ENCODE measurements at places on chromosomes 3 and 15.

- DNase-seq: no peak
Observed at GRCh38 chr3:50605901-50606326, 5.7 kb downstream of the CISH start.

- no peak for DNase-seq
Observed at GRCh38 chr3:170689296-170689829, 103.5 kb upstream of the SLC7A14 start.

GRCh38 chr3:123126031-123126430 is 59.2 kb downstream of the PDIA5 start:
- no peak for DNase-seq

GRCh38 chr3:186261638-186262037 is 100.4 kb downstream of the DGKG start:
- no peak for DNase-seq

- DNase-seq: no peak
Observed at GRCh38 chr3:32492684-32493436, 9.8 kb downstream of the CMTM6 start.

- DNase-seq: peak; percentile 40
Observed at GRCh38 chr15:82709421-82710207, at the start of gene AP3B2. TSS of gene AP3B2 (minus strand) at chr15:82709875. CDS start at chr15:82709706, 169 bp downstream.

DNA sequence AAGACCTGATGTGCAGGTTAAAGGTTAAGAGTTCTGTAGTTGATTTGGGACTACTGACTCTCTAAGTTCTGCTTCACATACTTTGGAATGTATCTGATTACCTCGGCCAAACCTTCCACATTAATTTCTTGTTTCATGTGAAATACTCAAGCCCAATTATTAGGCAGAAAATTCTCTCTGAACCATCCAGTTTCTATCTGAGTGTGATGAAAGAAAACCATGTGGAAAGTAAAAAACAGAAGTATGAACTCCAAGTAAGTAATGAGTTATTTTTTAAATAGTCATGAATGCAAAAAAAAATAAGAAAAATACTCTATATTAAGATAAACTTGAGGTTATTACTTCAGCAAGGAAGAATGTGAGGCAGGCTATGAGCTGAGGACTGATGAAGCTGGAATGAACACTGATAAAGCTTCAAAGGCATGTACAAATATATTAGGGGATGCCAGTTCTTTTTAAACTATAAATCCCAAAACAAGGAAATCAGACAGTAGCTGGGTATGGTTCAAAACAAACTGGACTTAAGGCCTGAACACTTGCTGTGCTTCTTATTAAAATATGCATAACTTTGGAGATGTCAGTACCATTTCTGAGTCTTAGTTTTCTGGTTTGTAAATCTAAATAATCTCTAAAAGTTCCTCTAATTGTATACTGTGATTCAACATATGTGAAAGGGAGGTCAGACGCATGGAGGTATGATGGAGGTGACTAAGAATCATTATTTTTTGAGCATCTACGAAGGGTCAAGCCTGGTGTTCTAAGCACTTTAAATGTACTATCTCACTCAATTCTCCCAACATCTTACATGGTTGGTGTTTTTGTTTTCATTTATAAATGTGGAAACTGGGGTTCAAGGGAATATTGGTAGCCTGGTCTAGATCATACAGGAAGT is 59.6 kb downstream of the COL6A6 start:
- no peak for DNase-seq

DNA sequence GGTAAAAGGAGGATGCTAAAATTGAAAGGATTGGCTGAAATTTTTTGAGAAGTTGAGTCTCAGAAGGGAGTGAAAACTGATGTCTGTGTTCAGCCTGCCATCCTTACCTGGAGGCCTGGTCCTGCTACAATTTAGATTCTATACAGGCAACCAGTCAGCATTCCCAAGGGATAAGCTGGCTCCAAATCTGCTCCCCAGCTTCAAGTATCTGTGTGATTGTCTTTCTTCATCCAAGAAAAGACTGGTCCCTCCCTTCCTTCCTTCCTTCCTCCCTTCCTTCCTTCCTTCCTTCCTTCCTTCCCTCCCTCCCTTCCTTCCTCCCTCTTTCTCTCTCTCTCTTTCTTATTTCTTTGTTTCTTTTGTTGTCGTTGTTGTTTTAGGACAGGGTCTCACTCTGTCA is 24.7 kb upstream of the UMPS start:
- no peak for DNase-seq

DNA sequence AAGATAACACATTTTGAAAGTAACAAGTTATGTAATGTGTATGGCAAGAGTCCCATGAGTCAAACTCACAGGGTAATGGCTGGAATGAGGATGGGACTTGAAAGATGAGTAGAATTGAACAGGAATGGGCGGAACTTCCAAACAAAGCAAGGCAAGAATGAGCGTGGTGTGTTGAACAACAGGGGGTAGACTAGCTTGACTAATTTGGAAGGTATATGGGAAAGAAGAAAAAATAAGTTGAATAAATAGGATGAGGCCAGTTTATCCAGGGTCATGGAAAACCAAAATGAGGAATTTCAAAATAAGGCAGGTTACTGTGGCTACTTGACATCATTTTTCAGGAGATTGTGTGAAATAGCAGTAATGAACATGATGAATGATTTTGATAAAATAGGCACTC is 2.5 kb upstream of the DPH6 start:
- no peak for DNase-seq

- no peak for DNase-seq
Observed at GRCh38 chr3:171293142-171293782, 166.9 kb downstream of the TNIK start.

- no peak for DNase-seq
Observed at GRCh38 chr3:14818804-14819500, at the start of gene FGD5. TSS of gene FGD5 (plus strand) at chr3:14818962. CDS start at chr3:14819072, 110 bp downstream.

GRCh38 chr3:138472141-138472825 is 37.9 kb downstream of the ESYT3 start:
- no peak for DNase-seq

DNA sequence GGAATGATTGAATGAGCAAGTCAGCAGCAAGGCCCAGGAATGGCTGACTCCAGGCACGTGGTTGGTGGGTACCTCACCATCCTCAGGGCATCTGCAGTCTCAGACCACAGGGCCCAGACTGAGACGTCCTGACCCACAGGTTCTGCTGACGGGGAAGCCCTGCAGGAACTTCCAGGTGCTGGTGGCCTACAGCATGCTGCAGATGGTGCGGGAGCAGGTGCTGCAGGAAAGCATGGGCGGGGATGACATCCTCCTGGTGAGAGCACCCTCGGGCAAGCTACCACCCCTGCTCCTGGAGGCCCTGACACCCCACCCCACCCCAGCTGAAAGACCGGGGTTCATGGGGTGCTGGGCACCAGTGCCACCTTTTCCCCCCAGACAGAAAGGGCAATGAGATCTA is 14.1 kb downstream of the TBC1D21 start:
- DNase-seq: no peak

DNA sequence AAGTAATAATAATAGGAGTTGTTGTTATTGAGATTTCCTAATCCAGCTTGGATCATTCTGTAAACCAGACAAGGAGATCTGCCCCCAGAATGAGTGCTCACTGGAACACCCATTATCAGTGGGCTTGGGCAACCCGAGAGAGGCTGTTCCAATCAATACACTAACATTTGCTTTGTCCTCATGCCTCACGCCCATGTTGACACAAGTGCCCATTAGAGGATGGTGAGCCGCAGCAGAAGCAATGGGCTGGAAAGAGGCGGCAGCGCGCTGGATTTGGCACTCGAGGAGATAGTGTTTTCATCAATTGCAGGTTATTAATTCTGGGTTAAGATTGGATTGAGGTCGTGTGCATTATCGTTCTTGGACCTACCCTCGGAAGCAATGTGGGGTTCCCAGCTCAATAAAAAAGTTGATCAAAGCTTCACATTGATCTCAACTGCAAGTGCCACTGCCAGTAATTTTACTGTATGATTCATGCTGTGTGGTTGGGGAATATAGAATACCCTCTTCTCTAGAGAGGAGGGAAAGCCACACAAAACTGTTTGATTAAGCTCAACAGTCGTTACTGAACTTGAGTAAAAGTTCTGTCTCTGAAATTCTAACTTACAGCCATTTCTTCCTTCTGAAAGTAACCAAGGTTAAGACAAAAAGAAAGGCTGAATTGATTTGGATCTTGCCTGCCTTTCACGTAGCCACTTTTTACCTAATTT is 15.7 kb downstream of the LYZL4 start:
- DNase-seq: no peak

GRCh38 chr3:45781841-45782240 is 14.5 kb downstream of the SLC6A20 start:
- DNase-seq: no peak

- no peak for DNase-seq
Observed at GRCh38 chr3:17850448-17850847, 108.0 kb upstream of the TBC1D5 start.

DNA sequence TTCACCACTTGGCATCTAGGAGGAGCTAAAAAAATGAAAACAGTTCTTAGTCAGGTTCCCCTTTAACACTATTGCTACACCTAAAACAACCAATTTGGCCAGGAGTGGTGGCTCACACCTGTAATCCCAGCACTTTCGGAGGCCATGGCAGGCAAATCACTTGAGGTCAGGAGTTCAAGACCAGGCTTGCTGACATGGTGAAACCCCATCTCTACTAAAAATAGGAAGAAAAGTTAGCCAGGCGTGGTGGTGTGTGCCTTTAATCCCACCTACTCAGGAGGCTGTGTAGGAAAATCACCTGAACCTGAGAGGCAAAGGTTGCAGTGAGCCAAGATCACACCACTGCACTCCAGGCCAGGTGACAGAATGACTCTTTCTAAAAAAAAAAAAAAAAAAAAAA is 124.1 kb downstream of the DGKG start:
- DNase-seq: no peak

DNA sequence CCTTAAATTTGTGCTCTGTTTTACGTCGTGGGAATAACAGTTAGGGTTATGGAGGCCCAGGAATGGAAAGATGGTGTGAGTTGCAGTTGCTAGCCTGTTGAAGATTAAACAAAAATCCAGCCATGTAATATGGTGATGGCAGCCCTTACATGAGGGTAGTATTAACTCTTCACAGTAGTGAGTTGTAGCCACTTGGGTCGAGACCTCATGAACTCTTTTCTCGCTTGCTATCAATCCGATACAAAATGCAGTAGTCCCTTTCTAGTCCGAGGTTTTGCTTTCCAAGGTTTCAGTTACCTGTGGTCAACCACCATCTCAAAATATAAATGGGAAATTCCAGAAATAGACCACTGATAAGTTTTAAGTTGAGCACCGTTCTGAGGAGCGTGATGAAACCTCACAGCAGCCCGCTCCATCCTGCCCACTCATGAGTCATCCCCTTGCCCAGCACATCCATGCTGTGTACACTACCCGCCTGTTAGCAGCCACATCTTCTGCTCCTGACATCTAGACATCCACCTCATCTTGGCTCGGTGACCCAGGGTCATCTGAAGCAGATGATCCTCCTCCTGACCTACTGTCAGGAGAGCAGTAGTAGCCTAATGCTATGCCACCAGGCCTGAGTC is 177.9 kb downstream of the CDIN1 start:
- DNase-seq: no peak

DNA sequence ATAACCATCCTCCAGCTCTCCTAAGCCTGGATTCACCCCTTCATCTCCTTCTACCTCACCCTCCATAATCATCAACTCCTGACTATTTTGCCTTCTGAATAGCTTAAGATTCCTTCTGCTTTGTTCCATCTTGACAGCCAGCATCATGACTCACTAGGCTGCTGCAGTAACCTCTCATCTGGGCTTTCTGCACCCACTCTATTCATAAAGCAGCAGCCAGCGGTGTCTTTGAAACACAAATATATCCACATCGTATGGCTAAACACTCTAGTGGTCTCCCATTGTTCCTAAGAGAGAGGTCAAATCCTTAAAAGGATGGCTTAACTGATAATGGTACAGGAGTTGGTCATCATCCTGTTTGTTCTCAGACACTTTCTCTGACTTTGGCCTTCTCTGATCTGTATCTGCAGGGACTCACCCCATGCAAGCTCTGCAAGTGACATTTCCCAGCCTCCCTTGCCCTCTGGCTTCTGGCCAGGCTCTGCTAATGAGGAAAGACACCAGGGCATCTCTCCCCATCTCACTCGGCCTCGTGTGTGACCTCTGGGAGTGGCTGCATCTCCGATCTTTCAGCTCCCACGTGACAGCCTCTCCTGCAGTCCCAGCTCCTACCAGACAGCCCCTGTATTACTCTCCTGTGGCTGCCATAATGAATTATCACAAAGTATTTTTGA is 6.2 kb downstream of the GRK7 start:
- DNase-seq: no peak

GRCh38 chr3:127175272-127175671 is 17.7 kb upstream of the PRR23E start:
- no peak for DNase-seq

GRCh38 chr3:31530039-31530959 is 2.4 kb upstream of the STT3B start:
- DNase-seq: no peak

DNA sequence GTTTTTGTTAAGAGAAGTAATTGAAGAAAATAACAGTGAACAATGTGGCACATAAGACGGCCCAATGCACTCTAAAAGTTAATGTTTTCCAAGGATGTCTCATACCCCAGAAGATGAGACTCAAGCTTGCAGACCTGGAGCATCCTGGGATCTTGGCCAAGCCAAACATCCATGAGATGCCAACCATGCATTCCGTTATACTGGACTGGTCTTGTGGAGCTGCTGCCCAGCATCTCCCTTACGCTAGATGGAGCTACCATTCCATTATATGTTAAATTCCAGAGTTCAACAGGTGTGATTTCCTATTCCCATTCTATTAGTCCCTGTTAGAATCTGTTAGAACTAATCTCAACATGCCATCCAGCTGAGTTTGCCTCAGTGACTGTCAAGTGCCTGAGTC is 181.8 kb downstream of the PDCD6IP start:
- DNase-seq: no peak

DNA sequence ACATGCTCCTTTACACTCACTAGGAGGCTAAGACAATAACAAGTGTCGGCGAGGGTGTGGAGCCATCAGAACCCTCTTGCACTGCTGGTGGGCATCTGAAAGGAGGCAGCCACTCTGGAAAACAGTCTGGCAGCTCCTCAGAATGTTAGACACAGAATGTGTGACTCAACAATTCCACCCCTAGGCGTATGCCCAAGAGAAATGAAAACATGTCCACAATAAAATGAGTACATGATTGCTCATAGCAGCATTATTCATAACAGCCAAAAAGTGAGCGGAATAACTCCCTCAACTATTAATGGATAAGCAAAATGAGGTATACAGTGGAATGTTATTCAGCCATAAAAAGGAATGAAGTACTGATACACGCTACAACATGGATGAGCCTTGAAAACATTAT is 57.8 kb downstream of the WNT7A start:
- DNase-seq: no peak

GRCh38 chr15:75682181-75683135 is 30.2 kb downstream of the CSPG4 start:
- DNase-seq: no peak

- DNase-seq: no peak
Observed at GRCh38 chr3:172115787-172116186, 76.4 kb downstream of the FNDC3B start.

DNA sequence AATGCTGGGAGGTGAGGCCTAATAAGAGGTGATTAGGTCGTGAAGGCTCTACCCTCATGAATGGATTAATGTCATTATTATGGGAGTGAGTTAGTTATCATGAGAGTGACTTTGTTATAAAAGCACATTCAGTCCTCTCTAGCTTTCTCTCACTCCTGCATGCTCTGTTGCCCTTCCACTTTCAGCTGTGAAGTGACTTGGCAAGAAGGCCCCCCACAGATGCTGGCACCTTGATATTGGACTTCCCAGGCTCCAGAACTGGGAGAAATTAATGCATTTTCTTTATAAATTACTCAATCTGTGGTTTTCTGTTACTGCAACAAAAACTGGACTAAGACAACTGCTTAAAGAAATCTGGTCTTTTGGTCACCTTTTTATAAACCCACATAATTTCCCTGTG is 144.3 kb downstream of the FBN1 start:
- DNase-seq: no peak
